PC-9 (cell line): ENCODE measurements at places on chromosomes 6 and 20.

DNA sequence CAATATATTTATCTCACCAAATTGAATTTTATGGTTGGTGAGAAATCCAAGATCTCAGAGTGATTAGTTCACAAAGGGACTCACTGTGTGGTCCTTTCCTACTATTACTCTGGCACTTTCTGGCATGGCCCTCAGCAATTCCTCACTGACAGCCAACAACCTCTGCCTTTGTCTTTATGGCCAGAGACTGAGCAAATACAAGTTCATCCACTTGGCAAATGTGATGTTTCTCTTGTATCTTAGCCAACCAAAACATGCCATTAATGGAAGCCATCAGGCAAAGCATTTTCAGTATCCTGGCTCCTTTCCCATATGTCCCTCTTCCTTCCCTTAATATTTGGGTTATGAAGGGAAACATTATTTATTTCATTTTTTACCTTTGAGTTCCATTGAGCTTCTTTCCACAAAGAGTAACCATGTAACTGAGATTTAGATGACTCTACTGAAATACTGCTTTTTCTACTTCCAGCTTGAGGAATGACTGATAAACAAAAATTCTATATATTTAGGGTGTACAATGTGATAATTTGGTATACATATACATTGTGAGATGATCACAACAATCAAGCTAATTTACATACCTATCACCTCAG is 30.8 kb upstream of the SMLR1 start:
- DNase-seq, result peak; percentile 29

DNA sequence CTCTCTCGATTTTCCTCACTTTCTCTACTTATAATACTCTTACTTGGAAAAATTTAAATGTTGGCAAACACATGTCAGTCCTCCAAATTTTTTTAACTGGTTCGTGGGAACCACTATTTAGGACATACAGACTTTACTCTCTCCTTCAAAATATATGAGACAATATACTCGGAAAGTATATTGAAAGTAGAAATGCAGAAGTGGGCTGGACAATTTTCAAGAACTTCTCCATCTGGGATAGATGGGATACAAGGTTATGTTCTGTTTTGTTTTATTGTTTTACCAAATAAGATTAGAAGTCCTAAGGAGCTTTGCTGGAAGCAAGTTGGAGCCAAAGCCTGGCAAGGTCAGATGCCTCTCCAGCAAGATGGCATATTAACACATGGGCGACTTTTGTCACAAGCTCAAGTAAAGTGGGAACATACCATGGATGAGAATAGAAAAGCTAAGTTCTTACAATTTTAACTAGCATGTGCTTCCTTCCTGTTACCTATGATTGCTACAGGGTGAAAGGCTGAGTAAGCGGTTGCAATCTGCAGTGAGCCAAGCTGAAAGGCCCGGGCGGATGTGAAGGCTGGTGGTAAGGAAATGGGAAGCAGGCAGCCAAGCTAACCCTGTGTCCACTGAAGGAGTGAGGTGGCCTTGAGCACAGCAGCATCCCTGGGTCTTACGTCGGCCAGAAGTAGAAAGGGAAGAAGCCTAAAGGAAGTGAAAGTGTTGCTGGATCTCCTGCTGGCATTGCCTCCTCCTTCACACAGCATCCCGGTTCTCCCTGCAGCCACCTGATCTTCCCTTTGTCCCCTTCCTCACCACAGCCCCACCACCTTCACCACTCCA is 7.1 kb downstream of the MAP3K5 start:
- no peak for DNase-seq

- DNase-seq, result no peak
These were observed 325.6 kb downstream of the PTPRT start for GRCh38 chr20:42864116-42864515.

- no peak for DNase-seq
These were observed 117.6 kb downstream of the HIVEP2 start for GRCh38 chr6:142827369-142827768.

- no peak for DNase-seq
These were observed 62.0 kb upstream of the SNAP91 start for GRCh38 chr6:83770910-83771309.

DNA sequence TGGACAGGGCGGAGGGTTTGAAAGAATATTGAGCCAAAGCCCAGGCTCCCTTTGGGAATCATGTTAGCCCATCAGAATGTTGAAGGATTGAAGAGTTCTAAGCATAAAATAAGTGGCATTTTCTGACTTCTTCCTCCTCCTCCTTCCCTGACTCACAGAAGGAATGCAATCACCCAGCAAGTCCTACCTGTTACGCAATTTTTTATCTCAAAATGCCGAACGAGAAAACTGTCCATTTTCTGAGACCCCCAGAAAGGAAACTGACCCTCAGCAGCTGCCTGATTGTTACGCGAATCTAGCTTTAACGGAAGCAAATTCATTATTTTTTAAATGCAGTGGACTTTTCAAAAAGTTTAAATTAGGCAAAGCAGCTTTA is 4.7 kb upstream of the DNAJC5 start:
- no peak for DNase-seq

- no peak for DNase-seq
These were observed 13.9 kb downstream of the DEF6 start for GRCh38 chr6:35311390-35312075.

- peak; percentile 38 for DNase-seq
These were observed 523 bp downstream of the TMEM30A start for GRCh38 chr6:75283907-75284631.

DNA sequence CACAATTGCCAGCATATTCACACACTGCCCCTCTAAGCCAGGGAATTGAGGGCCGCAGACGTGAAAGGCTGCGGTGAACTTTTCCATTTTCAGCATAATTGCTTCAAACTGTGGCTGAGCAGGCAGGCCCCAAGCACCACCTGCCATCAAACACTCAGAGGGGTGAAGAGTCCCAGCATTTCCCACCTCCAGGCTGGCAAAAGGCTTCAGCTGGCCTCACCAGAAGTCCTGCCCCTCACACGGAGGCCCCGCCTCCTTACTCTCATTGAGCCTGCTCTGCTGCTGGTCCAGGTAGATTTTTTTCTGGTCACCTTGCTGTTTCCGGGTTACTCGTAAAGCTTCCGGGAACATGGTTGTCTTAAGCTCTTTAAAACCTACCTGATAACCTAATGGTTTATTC is 52.0 kb upstream of the PRELID3B start:
- no peak for DNase-seq

GRCh38 chr6:15829156-15829555 is 166.3 kb upstream of the DTNBP1 start:
- no peak for DNase-seq

- DNase-seq, result no peak
These were observed 54.6 kb downstream of the RIN2 start for GRCh38 chr20:19812696-19813095.

DNA sequence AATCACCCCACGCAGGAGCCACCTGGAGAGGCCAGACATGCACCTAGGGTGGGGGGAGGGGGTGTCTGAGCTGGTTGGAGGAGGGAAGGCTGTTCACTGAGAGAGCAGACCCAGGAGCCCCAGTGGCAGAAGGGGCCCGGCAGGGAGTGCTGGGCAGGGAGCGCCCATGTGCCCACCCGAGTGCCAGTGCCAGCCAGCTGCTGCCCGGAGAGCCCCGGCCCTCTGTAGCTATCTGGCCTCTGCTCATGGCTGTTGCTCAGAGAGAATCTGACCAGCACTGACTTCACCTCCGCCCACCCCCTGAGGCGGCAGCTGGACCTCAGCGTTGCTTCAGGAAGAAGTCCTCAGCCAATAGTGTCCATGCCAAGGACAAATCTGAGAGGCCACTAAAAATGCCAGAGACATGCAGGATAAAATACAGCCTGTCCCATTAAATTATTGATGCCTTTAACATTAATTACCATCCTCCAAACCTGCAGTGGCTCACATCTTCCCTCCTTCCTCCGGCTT is 22.8 kb downstream of the SLC17A9 start:
- no peak for DNase-seq

GRCh38 chr6:43639984-43640800 is 4.6 kb downstream of the MAD2L1BP start:
- no peak for DNase-seq

DNA sequence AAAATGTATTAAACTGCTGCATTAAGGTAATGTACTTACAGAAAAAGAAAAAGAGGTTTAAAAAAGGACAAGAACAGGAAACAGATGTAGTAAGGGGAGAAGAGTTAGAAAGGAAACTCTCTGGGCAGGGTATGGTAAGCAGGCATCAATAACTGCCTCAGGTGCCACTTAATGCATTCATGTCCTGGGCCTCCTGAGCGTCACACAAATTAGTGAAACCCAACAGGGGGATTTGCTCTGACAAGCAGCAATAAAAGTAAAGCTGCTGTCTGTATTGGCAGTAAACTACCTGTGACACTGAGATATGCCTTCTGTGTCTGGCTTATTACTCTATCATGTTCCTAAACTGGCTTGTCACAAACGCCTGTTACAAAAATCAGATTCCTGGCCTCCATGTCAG is 1.5 kb upstream of the EFHC1 start:
- no peak for DNase-seq

GRCh38 chr6:155247618-155248007 is 16.2 kb upstream of the CLDN20 start:
- DNase-seq, result peak; percentile 76

- DNase-seq, result no peak
These were observed 58.8 kb upstream of the MPC1 start for GRCh38 chr6:166441325-166442078.

DNA sequence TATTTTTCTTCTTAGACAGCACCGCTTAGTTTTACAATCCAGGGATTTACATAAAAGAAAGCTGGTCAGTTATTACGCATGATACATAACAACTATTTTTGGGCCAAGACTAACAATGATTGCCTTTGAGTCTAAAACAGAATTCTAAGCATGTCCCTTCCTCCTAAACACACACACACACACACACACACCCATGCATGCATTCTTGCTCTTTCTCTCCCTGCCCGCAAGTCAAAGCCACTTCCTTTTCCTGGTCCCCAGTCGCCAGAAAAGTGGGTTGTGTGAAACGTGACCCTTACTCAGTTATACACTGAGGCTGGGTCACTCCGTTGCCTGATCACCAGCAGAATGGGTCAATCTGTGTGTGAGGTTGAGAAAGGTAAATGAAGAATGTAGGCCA is 31.4 kb downstream of the FYN start:
- no peak for DNase-seq
